NCI-H2081 (cell line): ENCODE measurements at places on chromosomes 6 and 20.
A peak's percentile ranks its signal among the peaks of the same experiment; 100 is the strongest.

- DNase-seq = no peak
Observed at GRCh38 chr20:60446267-60447111, 488.3 kb downstream of the CDH26 start.

GRCh38 chr6:64489763-64490162, 854.2 kb downstream of the PHF3 start:
- DNase-seq = no peak

- DNase-seq = no peak
Observed at GRCh38 chr6:46015119-46015968, at the start of gene CLIC5. TSS of gene CLIC5 (minus strand) at chr6:46015860. CDS start at chr6:46015542, 318 bp downstream.

DNA sequence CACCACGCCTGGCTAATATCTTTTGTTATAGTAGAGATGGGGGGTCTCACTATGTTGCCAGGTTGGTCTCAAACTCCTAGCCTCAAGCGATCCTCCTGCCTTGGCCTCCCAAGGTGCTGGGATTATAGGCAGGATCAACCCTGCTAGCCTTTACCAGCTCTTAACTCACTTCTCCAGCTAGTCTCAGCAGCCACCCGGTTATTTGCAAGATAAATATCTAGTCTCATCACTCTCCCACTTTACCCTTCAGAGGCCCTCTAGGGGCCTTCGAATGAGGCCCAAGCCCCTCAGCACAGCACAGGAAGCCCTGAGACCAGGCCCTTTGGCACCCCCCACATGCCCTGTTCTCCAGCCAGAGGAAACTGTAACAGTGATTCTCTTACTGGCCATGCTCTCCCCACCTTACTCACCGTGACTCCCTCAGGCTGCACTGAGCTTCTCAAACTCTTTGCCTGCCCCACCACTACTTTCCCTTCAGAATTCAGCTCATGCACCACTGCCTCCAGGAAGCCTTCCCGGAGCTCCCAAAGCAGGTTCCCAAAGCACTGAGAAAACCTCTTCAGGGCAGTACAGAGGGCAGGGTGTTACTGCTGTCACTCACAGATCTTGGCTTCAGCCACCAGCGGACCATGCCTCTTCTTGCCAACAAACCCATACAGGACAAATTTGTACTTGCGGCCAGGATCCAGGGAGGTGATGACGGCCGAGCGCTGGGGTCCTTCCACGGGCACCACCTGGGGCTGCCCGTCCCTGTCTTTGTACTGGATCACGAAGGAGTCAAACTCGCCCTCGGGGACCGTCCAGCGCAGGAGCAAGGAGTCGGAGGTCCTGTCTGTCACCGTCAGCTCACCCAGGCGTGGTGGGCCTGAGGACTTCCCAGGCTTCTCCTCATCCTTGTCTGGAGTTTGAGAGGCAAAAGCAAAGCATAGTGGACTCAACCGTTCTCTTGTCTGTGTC, 25.0 kb downstream of the TNXB start:
- DNase-seq = no peak

DNA sequence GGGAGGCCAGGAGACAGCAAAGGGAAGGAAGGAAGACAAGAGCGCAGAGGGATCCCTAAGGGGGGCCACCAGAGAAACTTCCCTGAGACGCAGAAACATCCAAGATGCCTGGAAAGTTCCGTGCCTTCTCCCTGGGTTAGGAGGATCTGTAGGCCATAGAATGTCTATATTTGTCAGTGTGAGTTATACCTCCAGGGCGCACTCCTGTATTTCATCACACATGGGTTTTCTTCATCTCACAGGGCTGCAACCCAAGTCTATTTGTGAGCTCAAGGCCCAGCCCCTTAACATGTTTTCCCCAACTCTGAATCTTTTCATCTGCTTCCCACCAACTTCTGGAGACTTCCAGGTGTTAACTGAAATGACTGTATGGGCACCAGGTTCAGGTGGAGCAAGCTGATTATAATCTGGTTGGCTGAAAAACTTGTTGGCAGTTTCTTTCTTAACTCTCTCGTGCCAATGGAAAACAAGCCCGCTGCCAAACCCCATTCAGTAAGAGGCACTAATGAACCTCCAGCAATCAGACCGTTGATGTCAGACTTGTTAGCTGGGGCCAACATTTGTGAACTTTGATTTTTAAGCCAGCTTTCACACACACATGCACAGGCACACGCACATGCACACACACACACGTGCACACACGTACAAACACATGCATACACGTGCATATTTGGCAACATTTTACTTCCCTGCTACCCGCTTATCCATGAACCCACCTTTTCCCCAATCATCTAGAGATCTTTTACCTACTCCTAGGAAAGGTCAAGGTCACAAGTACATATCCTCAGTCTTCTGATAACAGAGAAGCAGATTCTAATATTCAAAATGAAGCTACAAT, 247.5 kb upstream of the GMDS start:
- DNase-seq = no peak

DNA sequence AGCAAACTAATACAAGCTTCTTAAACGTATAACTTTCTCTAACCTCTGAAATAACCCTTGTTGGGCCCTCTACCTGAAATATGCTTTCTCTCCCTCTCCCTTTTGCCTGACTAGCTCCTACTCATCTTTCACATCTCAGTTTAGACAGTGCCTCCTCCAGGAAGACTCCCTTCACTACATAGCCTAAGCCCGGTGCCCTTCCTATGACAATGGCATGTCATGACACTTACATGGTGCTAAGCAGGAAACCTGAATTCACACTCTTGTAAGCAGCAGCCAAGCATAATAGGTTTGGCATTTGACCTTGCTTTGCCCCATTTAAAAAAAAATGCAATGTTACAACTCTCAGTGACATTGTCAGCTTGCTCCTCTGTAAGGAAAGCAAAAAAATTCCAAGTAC, 33.1 kb upstream of the FBXL4 start:
- DNase-seq = no peak

- DNase-seq = no peak
Observed at GRCh38 chr6:87164506-87164905, 9.1 kb downstream of the ZNF292 start.

- DNase-seq = no peak
Observed at GRCh38 chr20:60313614-60314013, 355.4 kb downstream of the CDH26 start.

- DNase-seq = peak; percentile 1
Observed at GRCh38 chr6:138622967-138623366, 123.7 kb upstream of the NHSL1 start.
